ENCODE measurements at places on chromosomes 6 and 20.

- no peak for DNase-seq
These were observed 5.1 kb upstream of the ADAM33 start for GRCh38 chr20:3686867-3687321.

GRCh38 chr6:34273242-34273805 is 24.5 kb upstream of the SMIM29 start:
- DNase-seq: no peak

DNA sequence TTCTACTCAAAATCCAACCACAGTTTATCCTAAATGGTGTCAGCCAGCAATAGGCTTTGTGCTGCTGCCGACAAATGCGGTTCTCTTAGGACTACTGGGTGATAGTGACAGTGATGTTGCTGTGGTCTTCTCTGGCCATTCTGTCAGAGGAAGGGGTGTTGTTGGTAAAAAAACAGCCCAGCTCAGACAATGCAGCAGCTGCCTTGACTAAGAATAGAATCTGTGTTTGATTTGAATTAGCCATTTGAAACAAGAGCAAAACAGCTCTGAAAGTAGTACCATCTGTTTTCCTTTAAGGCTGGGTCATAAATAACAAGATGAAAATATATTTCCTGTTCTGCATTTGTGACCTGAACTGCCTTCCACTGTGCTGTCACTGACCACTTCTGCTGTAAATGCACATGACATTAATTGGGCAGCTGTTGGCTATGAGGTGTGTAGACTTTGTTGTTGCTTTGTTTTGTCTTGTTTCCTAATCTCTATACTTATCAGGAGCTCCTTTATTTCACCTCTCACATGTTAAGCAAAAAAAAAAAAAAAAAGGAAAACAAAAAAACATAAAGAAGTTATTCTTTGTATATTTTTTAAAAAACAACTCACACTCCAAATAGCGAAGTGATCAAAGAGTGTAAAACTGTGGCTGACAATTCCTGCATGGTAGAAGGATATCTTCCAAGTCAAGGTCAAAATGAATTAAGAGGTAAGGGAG is 497.8 kb upstream of the ARID1B start:
- no peak for DNase-seq

DNA sequence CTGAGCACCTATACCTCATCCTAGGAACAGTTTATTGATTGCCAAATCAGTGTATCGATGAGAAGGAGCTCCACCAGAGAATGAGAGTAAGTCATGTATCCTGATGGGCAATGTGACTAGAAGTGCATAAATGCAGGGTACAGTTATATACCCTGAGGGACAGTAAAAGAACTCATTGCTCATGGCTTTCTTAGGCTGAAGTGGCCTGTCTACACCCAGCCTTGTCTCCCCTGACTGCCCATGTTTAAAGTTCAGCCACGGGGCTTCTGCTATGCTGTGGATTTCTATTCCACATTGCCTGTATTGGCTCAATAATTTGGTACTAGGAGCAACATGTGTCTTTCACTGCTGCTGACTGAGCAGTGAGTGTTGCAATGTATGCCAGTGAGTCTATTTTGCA is 400.4 kb upstream of the IMPG1 start:
- no peak for DNase-seq

- no peak for DNase-seq
These were observed 156.8 kb upstream of the SALL4 start for GRCh38 chr20:51959066-51959542.

GRCh38 chr6:167404385-167405049 is 79.6 kb downstream of the TTLL2 start:
- DNase-seq: no peak
